NCI-H187 (cell line): ENCODE measurements at places on chromosomes 6 and 20.

DNA sequence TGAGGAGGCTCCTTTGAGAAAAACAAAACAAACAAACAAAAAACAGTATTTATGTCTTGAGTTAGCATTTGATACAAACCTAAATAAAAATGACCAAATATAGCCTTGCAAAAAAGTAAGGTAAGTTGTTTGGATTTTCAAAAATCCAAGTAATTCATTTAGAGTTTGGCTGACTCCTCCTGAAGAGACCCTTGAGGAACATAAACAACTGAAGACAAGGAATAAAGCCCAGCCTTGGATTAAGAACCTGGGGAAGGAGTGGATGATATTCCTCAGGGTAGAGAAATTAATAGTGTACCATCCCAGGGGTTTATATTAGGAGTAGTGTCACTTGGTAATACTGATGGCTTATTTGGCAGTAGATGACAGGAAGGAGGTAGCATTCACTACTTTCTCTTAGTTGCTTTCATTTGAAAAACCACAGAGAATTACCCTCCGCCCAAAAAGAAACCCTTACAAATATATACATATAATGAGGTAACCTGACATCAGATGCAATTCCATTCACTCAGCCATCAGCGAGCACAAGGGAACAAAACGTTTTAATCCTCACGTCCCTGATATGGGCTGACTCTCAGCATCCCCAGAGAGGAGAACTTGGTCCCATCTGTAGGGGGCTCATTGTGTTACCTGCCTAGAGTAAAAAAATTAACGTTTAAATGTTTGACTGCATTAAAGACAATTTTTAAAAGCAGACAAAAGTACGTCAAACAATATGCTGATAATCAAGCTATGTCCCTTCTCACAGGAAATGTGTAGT is 57.0 kb downstream of the SOBP start:
- no peak for DNase-seq

DNA sequence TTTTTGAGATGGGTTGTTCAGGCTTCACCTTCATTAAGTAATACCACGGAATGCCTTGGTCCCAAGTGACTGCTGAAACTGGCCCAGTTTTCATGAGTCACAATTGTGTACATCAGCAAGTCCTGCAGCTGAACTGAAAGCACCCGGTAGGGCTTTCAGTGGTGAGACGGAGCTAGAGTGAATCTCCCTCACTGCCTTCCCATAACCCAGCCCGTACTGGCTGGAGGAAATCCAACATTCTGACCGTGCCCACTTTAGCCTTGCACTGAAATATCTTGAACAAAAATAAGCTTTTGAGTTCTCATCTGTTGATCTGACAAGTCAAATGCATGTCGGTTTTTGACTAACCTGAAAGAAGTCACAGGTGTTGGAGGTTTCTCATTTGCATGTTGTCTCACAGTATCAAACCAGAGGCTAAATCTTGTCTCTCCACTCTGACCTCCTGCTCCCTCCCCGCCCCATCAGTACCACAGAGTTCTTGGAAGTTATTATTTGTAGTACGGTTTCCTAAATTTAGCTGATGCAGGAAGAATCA is 35.9 kb downstream of the DUSP22 start:
- DNase-seq, result no peak

- DNase-seq, result no peak
These were observed 51.3 kb upstream of the FOXC1 start for GRCh38 chr6:1558388-1558787.

GRCh38 chr6:64006246-64006645 is 370.6 kb downstream of the PHF3 start:
- DNase-seq, result no peak

DNA sequence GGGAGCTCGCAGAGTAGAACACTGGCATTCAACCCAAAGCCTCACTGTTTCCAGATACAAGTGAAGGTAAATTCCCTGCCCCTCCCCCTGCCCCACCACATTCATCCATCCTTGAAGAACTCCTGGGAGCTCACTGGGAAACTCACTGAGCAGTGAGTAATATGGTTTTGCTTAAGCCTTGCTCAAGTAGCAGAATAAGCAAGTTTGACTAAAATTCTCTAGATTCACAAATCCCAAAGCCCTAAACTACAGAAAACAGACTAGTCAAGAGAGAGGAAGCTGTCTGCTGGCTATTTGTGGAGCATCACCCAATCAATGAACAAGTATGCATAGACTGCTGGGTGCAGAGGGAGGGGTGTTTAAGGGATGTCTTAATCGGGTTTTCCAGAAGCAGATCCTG is 82.1 kb downstream of the UNC5CL start:
- DNase-seq, result no peak

- no peak for DNase-seq
These were observed 29.2 kb downstream of the TFAP2A start for GRCh38 chr6:10385524-10386132.

DNA sequence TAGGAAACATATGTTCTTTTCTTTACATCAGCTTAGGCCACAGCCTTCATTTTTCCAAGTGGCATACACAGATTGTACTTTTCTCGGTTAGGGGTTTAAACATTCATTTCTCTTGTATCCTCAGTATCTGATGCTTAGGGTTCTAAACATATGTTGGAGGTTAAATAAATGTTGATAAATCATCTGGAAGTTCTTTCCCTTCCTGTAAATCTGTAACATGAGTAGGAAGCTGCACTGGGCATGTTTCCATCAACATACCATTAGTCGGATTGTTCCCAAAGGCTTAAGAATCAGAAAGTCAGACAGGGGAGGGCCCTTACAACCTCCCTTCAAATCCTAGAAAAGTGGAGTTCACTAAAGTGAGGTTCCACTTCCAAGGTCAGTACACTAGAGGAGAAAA is 54.8 kb upstream of the BCLAF1 start:
- DNase-seq, result no peak

- no peak for DNase-seq
These were observed 122.4 kb downstream of the MRPL14 start for GRCh38 chr6:44004625-44005506.

GRCh38 chr20:19016140-19016497 is 196.3 kb upstream of the SLC24A3 start:
- no peak for DNase-seq

DNA sequence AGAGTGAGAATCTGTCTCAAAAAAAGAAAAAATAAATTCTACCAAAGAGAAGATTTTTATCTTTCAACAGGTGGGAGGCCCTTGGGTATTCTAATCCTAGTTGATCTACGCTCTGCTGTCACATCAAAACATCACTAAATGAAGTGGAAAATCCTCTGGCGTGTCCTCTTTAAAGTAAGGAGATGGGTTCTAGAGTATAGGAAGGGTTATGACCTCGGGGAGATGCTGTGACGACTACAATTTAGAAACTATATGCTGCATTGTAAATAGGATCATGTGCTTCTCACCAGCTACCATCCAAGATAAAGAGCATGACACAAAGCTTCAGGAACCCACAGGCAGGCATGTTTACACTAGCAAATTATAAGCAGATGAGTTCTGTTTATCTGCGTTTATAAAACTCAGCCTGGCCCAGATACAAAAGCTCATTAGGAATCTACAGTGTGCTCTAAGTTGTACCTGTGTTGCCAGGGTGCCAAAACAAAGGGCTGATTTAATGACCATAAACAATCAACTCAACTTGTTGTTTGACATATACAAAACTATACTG is 197.1 kb upstream of the PLN start:
- DNase-seq, result no peak

GRCh38 chr6:3458706-3459421 is 2.0 kb upstream of the SLC22A23 start:
- no peak for DNase-seq

DNA sequence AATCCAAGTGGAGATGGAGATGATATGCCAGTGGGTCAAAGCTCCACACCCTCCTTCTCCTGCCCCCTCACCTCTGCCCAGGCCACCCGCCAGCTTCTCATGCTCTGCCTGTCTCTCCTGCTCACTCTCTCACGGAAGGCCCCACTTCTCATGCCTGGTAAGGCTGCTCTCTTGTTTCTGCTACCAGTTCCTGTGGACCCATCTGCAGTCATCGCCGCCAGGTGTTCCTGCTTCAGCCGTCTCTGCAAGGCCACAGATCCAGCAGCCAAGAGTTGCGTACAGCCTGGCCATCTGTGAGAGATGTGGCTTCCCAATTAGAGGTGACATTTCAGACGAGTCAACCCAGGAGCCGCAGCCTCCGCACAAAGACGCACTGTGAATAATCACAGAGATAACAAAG is 40.8 kb upstream of the NXT1 start:
- DNase-seq, result no peak

GRCh38 chr6:143619824-143620401 is 57.9 kb upstream of the PHACTR2 start:
- no peak for DNase-seq

GRCh38 chr6:31575335-31575901 is at the start of gene TNF:
Gene TNF (plus strand): TSS chr6:31575565. CDS start chr6:31575742, 177 bp downstream.
- DNase-seq, result no peak

GRCh38 chr6:83226517-83226916 is 33.4 kb downstream of the RWDD2A start:
- no peak for DNase-seq

GRCh38 chr6:39137245-39137644 is 22.3 kb upstream of the SAYSD1 start:
- no peak for DNase-seq

DNA sequence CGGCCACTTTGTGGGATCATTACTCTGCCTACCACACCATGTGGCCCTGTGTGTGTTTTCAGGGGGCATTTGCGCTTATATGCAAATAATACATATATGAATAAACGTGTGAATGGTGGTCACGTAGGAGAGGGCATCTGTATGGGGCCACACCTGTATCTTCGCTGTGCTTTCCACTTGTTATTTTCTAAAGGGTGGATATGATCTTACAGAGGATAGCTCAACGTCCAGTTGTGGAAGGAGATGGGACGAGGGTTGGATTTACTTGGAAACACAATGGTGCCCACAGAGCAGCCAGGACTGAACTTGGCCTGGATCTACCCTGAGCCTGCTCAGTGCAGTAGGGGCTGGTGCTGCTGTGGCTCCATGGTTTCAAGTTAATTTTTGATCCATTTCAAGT is 93.3 kb downstream of the YTHDF1 start:
- DNase-seq, result no peak

GRCh38 chr6:159008656-159009288 is 8.8 kb upstream of the RSPH3 start:
- DNase-seq, result no peak

GRCh38 chr6:151330130-151330696 is 61.1 kb downstream of the ZBTB2 start:
- DNase-seq, result no peak

DNA sequence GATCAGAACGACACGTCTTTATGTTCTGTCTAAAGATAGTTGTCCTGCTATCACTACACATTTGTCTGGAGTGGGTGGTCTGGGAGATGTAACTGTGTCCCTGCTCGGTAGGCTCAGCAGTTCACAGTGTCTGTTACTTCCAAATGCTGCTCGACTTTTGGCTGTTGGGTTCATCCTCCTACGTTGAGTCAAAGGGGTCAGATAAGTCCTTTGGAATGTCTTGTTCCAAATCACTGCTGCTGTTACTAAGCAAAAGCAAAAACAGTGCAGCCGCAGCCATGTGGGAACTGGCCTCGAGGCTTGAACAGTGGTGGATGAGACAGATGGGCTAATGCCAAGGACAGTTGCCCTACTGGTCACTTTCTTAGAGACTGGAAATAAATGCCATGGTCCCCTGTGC is 272.2 kb upstream of the MAP3K7 start:
- DNase-seq, result no peak
